ENCODE measurements at places on chromosomes 4 and X.

DNA sequence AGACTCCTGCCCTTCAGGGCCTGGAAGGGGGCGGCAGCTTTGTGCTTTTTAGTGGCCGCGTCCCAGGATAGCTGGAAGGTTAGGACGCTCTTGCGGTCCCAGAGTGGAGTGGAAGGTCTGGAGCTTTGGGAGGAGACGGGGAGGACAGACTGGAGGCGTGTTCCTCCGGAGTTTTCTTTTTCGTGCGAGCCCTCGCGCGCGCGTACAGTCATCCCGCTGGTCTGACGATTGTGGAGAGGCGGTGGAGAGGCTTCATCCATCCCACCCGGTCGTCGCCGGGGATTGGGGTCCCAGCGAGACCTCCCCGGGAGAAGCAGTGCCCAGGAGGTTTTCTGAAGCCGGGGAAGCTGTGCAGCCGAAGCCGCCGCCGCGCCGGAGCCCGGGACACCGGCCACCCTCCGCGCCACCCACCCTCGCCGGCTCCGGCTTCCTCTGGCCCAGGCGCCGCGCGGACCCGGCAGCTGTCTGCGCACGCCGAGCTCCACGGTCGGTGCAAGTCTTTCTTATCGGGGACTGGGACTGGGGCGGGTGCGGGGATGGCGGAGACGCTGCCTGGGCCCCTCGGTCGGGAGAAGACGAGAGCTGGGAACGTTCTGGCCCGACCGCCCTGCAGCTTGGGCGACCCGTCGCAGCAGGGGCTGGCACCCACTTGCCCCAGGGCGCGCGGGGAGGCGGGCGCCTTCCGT, at the start of gene EDNRA:
EDNRA (plus strand) TSS at position 207 of the 686 bp plus-strand sequence. CDS start 4,585 bp downstream, outside the sequence.
- no peak for DNase-seq

DNA sequence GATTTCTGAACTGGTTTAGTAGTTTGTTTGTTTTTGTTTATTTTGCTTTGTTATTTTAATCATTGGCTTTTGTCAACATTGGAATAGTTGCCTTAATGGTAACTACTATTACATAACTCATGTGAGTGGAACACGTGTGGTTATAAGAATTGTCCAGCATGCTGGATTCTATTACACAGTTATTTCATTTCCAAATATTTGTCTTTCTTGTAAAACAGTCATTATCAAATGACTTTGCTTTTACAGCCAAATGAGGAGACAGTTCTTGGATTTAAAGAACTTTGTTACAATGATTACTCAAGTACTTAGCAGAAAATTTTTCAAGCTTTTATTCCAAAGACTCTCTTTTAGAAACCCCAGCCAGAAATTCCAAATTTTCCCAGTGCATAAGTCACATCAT, 516.1 kb upstream of the MAGEB2 start:
- no peak for DNase-seq

- no peak for DNase-seq
These were observed 92.7 kb upstream of the IL15 start for GRCh38 chr4:141543706-141544105.

DNA sequence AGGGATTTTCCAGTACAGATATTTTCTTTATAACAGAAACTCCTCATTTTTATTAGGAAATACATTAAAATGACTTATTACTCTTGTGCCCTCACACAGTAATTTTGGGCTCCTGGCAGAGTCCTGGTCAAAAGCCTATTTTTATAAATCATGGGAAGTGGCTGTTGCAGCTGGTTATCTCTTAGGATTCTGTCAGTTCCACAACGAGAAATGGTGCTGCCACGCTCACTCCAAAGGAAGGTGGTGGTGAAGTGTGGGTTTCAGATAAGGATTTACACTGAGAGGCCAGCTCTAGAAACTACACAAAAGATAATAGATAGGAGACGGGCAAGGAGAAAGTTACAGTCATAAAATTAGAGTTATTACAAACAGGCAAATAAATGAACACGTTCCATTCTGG, 159.2 kb upstream of the FAM241A start:
- no peak for DNase-seq

- no peak for DNase-seq
These were observed 1.4 kb upstream of the VEGFC start for GRCh38 chr4:176794151-176794550.

GRCh38 chr4:185592845-185593488, 57.7 kb upstream of the PDLIM3 start:
- no peak for DNase-seq

- no peak for DNase-seq
These were observed 2.5 kb downstream of the CCNI start for GRCh38 chr4:77073106-77073809.

DNA sequence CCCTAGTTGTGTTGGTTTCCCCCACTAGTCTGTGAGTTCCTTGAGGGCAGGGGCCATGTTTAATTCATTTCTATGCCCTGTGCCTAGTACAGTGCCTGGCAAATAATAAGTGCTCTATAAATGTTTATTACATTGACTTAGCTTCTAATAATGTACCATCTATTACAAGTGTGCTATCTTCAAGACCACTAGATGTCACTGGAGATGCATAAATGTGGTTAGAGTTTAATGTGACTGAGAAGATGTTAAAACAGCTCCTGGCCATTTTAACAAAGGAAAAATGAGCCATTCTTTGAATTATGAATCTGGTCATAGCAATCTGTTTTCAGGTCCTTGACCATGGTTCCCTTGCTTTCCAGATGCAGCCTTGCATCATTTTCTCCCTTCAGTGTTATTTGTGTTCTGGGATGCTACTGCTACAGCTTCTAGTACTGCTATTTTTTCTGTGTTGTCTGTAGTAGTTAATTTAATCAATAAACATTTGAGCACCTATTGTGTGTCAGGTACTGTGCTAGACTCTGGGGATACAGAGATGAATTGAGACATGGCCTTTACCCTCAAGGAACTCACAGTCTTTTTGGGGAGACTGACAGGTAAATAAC, 43.2 kb downstream of the SLC9A6 start:
- DNase-seq, result no peak

DNA sequence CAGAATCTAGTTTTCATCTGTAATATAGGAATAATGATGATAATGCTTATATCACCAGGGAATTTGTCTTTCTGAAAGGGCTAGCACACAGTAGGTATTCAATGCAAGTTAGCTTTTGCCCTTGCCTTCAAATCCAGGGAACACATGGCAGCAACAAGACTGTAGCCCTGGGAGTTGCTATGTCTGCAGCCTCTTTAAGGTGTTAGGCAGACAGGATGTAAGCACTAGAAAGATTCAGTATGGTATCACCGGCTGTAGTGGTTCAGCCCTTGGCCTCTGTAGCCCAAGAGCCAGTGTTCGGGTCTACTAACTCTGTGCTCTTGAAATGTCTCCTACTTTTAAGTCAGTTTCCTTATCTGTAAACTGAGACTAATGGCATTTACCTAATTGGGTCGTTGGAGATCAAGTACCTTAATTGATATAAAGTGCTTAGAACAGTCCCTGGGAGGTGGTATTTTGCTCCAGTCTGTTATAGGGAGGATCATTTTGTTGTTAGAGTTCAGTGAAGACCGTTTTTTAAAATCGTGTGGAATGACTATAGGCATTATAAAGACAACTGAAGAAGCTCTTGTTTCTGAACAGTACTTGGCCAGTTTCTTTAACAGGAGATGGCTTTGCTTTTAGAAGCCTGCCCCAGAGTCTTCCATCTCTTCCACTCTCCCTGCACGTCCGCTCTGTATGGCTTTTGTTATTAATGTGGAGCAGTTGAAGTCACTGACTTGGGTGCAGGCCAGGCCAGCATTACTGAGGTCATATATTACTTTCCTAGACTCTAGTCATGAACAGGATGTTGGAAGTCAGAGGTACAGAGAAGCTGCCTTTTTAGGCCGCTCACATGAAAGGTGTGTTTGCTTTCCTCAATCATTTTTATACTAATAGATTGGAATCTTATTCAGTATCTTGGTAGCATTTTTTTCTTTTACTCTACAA, 44.8 kb downstream of the GAB1 start:
- DNase-seq, result no peak

GRCh38 chr4:153495480-153496193, 29.5 kb downstream of the TMEM131L start:
- DNase-seq, result no peak

DNA sequence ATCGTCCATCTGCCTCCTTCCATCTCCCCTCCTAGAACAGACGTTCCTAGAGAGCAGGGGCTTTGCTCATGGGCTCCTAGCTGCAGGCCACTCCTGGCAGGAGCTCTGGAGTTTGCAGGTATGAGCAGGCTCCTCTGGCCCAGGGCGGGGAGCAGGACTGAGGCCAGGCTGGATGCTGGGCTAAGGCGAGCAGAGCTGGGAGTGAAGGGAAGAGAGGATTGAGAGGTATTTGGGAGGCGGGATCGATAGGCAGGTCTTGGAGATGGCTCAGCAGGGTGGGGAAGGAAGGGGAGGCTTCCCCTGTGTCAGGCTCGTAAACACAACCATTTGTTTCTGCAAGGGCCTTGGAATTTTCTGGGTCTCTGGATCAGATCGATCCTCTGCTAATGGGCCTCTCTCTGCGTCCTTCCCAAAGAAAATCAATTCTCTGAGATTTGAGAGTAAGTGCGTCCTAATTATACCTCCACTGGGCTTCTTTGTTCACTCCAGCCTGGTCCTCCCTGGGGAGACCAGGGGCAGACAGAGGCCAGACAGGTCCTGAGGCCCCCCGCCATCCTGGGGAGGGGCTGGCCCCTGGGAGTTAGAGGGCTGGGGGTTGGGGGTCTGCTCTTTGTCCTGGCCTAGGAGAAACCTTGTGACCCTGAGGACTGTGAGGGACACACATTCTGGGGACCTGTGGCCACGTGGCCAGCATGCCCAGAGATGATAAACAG, 94.8 kb upstream of the PSAPL1 start:
- DNase-seq, result no peak

DNA sequence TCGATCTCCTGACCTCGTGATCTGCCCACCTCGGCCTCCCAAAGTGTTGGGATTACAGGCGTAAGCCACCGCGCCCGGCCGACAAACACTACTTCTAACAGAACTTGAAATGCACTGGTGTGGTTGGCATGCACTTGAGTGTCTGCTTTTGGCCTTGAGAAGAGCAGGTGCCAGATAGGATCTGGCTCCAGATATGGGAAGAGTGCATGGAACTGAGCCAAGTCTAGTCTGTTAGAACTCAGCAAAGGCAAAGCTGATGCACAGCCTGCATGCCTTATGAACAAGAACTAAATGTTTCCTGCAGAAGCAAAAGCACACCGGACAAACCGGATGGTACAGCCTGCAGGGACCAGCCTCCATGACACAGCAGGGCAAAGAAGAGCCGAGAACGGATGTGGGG, 35.1 kb upstream of the TBL1X start:
- no peak for DNase-seq

- no peak for DNase-seq
These were observed 8.2 kb downstream of the MED14 start for GRCh38 chrX:40727093-40727492.

- no peak for DNase-seq
These were observed 57.2 kb upstream of the NPNT start for GRCh38 chr4:105838082-105838481.
